ENCODE measurements at places on chromosomes 7 and 10. TPM values are rescaled to one million over a fixed set of nuclear protein-coding genes. Genes with fewer than 3 reads are reported as not detected.

The TOMM7 gene
- 115 TPM for total RNA-seq

The TUBAL3 gene
- 1.0 TPM for total RNA-seq

The GPR15LG gene
- total RNA-seq, result 2.6 TPM

The NEUROD6 gene
- total RNA-seq, result not detected

DNA sequence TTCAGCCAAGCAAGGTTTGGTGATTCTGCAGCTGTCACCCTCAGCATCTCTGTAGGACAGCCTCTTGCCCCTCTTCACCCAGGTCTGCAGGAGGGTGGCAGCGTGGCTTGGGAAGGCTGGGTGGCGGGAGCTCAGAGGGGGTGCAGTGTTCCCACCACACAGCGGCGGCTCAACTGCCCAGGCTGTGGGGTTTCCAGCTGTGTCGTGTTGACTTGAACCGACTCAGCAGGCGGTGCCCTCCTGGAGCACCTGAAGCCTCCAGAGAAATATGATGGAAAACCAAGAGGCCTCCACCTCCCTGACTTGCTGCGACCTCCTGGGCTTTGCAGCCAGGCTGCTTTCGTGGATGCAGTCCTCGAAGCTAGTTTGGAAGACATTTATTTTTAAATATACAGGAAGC, 68.0 kb upstream of the KLF6 start:
- H3K4me1 ChIP-seq, result peaks cover 33% of the 10 kb centered on the region
- no peaks in the 10 kb centered on the region for H3K27me3 ChIP-seq
- no peaks in the 10 kb centered on the region for H3K36me3 ChIP-seq
- no peak for DNase-seq
- peak overlapping the region; percentile 91 for H3K27ac ChIP-seq

- H3K4me3 ChIP-seq, result no peak overlapping the region
- no peaks in the 10 kb centered on the region for H3K4me1 ChIP-seq
- H3K36me3 ChIP-seq, result no peaks in the 10 kb centered on the region
Observed at GRCh38 chr7:147492606-147493005, 1098.0 kb upstream of the C7orf33 start.

DNA sequence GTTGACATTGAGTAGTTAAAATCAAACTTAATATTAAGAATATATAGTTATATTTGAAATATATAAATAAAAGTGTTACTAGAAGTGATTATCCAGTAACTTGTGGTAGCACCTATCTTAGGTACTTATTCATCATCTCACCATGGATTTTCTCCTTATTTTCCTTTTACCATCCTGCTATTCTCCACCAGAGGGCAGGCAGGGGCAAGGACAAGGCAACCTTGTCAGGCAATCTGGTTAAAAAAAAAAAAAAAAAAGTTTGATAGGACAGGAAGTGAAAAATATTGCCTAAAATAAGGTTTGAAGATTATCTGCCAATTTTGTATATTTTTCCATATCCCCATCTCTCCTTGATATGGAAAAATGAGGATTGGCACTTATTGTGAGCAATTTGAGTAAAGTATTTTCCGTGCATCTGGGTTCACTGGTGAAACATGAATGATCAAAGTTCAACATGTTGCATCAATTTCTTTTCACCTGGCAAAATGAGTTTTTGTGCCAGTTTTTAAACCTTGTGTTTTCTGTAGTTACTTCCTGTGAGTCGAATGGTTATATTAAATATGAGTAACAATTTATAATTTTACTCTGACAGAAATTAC, 256.7 kb downstream of the AGMO start:
- no peak overlapping the region for H3K4me3 ChIP-seq
- H3K27me3 ChIP-seq, result no peaks in the 10 kb centered on the region
- no peak overlapping the region for H3K27ac ChIP-seq
- H3K36me3 ChIP-seq, result no peaks in the 10 kb centered on the region
- peak; percentile 59 for DNase-seq

GRCh38 chr7:110050785-110051184, 1040.1 kb upstream of the LRRN3 start:
- no peaks in the 10 kb centered on the region for H3K36me3 ChIP-seq
- no peak overlapping the region for H3K4me3 ChIP-seq
- no peaks in the 10 kb centered on the region for H3K27me3 ChIP-seq
- H3K4me1 ChIP-seq, result no peaks in the 10 kb centered on the region

GRCh38 chr7:46032942-46033341, 111.9 kb upstream of the IGFBP3 start:
- no peaks in the 10 kb centered on the region for H3K27me3 ChIP-seq
- H3K4me3 ChIP-seq, result no peak overlapping the region
- no peak for DNase-seq
- no peaks in the 10 kb centered on the region for H3K36me3 ChIP-seq
- H3K27ac ChIP-seq, result no peak overlapping the region

- no peaks in the 10 kb centered on the region for H3K36me3 ChIP-seq
- no peaks in the 10 kb centered on the region for H3K4me1 ChIP-seq
- DNase-seq, result no peak
Observed at GRCh38 chr7:88396948-88397322, 90.2 kb upstream of the STEAP4 start.

DNA sequence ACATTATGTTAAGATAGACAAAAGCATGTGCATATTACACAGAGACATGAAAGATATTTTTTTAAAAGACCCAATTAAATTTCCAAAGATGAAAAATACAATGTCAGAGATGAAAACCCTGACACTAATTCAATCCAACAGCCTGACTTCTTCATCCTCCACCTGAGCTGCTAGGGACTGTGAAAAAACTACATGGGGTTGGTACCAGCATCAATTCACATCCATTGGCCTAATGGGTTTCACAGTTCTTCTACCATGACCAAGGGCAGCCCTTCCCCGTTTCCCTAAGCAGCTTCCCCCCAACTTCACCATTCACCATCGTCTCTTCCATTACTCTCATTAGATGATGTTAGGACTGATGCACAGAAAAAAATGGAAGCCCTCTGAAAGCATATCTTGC, 37.4 kb upstream of the CDCA7L start:
- no peaks in the 10 kb centered on the region for H3K36me3 ChIP-seq
- H3K27me3 ChIP-seq, result no peaks in the 10 kb centered on the region
- no peak overlapping the region for H3K4me3 ChIP-seq
- DNase-seq, result no peak
- H3K27ac ChIP-seq, result no peak overlapping the region

DNA sequence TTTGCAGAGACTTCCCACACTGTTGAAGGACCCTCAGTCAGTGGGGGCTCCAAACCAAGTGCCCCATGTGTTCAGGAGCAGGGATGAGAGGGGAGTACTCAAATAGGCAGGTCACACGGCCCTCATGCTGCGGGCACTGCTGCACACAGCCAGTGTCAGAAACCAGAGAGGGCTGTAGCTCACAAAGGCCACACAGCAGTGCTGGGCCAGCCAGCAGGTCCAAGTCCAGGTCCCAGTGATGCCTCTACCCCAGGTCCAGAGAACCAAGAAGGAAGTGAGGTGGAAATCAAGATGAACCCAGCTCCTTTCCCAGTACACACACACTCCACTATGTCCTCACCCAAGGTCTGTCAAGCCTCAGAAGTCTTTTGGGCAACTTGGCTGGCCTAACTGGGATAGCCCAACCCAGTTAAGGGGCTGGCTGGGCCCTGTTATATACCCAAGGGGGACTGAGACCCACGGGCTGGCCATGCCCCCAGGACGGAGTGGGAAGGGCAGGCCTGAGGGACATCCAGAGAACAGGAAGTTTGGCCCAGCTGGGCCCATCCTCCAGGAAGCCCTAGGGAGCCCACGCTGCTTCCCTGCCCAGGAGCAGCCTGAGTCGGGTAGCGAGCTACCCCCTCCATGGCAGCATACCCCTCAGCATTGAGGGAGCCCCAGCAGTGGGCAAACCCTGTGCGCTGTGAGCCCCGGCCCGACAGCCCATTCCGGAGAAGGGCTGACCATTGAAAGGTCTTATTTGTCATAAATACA, 24.3 kb downstream of the GRID1 start:
- no peaks in the 10 kb centered on the region for H3K27me3 ChIP-seq
- DNase-seq, result no peak
- H3K27ac ChIP-seq, result no peak overlapping the region
- no peak overlapping the region for H3K4me3 ChIP-seq

GRCh38 chr10:78215645-78216044, 182.0 kb downstream of the RPS24 start:
- DNase-seq, result peak; percentile 81
- no peaks in the 10 kb centered on the region for H3K27me3 ChIP-seq
- H3K36me3 ChIP-seq, result no peaks in the 10 kb centered on the region

- H3K27me3 ChIP-seq, result no peaks in the 10 kb centered on the region
- no peaks in the 10 kb centered on the region for H3K36me3 ChIP-seq
- H3K4me3 ChIP-seq, result no peak overlapping the region
- DNase-seq, result no peak
Observed at GRCh38 chr7:157565981-157566630, 229.3 kb downstream of the DNAJB6 start.

DNA sequence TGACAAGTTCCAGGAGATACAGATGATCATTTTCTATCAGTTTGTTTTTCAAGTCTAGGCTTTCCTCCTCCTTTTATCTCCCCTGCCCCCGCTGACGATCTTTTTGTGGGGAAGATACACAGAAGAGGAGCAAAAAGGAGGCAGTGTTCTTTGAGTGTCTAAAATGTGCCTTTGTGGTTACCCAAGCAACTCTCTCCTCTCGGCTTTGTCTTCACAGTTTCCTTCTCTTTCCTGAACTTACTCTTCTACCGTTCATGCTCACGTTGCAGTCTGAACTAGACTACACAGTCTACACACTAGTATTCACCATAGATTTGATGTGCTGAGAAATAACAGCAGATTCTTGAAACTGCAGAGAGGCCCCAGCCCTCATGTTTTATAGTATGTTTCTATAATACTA, 23.6 kb downstream of the CEP41 start:
- H3K27ac ChIP-seq, result peak overlapping the region; percentile 62
- DNase-seq, result no peak
- H3K36me3 ChIP-seq, result no peaks in the 10 kb centered on the region

- no peak overlapping the region for H3K4me3 ChIP-seq
- H3K27me3 ChIP-seq, result no peaks in the 10 kb centered on the region
- peaks cover 24% of the 10 kb centered on the region for H3K4me1 ChIP-seq
- DNase-seq, result no peak
- H3K27ac ChIP-seq, result peak overlapping the region; percentile 28
Observed at GRCh38 chr7:5414916-5415315, 8.7 kb downstream of the TNRC18 start.

- H3K36me3 ChIP-seq, result no peaks in the 10 kb centered on the region
- H3K27me3 ChIP-seq, result no peaks in the 10 kb centered on the region
- no peak overlapping the region for H3K4me3 ChIP-seq
- H3K4me1 ChIP-seq, result no peaks in the 10 kb centered on the region
Observed at GRCh38 chr10:35946556-35946955, 304.5 kb upstream of the FZD8 start.

DNA sequence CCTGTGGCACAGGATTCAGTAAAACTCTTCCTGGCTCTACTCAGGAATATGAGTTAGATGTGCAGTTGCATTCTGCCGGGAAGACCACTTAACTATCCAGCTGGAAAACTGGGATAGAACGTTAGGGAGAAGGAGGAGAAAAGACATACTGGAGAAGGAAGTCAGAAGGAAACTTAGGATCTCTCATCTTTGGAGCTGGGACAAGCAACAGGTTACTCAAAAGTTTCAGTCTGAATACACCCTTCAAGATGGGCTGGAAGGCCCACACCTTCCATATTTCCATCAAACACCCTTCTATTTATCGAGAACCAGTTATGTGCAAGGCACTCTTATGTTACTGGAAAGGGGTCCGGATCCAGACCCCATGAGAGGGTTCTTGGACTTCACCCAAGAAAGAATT, 440.4 kb upstream of the NRP1 start:
- DNase-seq, result no peak
- no peak overlapping the region for H3K27ac ChIP-seq
- H3K4me1 ChIP-seq, result peaks cover 11% of the 10 kb centered on the region
- H3K27me3 ChIP-seq, result no peaks in the 10 kb centered on the region
- no peaks in the 10 kb centered on the region for H3K36me3 ChIP-seq

DNA sequence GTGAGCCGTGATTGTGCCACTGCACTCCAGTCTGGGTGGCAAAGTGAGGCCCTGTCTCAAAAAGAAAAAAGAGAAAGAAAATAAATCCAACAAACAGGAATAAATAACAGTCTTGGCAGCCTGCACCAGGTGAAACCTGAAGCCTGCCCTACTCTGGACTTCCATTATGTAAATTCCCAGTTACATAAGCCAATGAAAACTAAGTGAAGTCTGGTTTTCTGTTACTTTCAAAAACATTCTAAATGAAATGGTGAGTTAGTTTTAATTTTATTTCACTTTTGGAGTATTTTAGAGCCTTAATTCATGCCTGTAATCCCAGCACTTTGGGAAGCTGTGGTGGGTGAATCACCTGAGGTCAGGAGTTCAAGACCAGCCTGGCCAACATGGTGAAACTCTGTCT, 22.5 kb upstream of the HIBADH start:
- no peaks in the 10 kb centered on the region for H3K27me3 ChIP-seq
- H3K36me3 ChIP-seq, result no peaks in the 10 kb centered on the region
- H3K4me3 ChIP-seq, result no peak overlapping the region
- no peaks in the 10 kb centered on the region for H3K4me1 ChIP-seq
- H3K27ac ChIP-seq, result no peak overlapping the region

- H3K4me3 ChIP-seq, result no peak overlapping the region
- no peak for DNase-seq
- H3K36me3 ChIP-seq, result no peaks in the 10 kb centered on the region
- H3K27me3 ChIP-seq, result peaks cover 4% of the 10 kb centered on the region
- H3K27ac ChIP-seq, result no peak overlapping the region
- H3K4me1 ChIP-seq, result no peaks in the 10 kb centered on the region
Observed at GRCh38 chr7:106794276-106795083, 70.6 kb upstream of the PIK3CG start.
